ENCODE measurements at places on chromosomes 4 and X.
A peak's percentile ranks its signal among the peaks of the same experiment; 100 is the strongest.

- H3K4me1 ChIP-seq: peaks cover 10% of the 10 kb centered on the region
- DNase-seq: peak; percentile 58
- no peak overlapping the region for H3K4me3 ChIP-seq
- H3K27ac ChIP-seq: no peak overlapping the region
Measured at GRCh38 chr4:25925486-25926201, 11.6 kb downstream of the SMIM20 start.

DNA sequence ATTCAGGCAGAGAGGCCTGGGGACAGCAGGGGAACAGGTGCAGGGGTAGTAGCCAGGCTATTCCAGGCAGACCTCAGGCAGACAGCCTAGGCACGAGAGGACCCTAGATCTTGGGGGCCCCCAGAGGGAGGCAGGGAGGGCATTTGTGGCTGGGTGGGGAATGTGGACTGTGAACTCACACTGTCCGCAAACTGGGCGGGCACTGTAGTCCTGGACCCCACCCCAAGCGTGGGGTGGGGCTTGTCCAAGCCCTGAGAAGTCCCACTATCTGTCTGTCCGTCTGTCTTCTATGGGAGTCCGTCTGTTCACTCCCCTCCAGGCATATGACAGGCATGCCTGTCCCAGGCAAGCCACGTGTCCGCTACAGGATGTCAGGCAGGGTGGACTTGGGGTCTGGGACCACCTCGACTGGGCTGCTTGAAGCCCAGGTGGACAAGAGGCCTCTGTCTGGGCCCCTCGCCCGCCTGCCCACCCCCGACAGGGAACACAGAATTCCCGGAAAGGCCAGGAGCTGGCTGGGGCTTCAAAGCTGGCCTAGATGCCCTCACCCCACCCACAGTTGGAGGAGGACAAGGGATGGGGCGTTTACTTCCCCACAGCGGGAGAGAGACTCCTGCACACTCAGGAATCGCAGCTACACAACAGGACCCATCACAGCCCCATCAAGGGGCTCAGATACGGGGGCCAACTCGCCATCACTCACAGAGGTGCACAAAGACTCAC is at the start of gene SLC38A5:
Gene SLC38A5, minus strand, starts transcription at position 151 of the 723 bp plus-strand sequence. CDS start 2,336 bp downstream, outside the sequence.
- no peaks in the 10 kb centered on the region for H3K27me3 ChIP-seq
- no peak for DNase-seq
- no peaks in the 10 kb centered on the region for H3K4me1 ChIP-seq

GRCh38 chr4:186698525-186698924 is 25.1 kb downstream of the FAT1 start:
- no peak overlapping the region for H3K4me3 ChIP-seq
- H3K36me3 ChIP-seq: no peaks in the 10 kb centered on the region
- H3K27me3 ChIP-seq: no peaks in the 10 kb centered on the region
- no peak for DNase-seq
- H3K4me1 ChIP-seq: peaks cover 6% of the 10 kb centered on the region

DNA sequence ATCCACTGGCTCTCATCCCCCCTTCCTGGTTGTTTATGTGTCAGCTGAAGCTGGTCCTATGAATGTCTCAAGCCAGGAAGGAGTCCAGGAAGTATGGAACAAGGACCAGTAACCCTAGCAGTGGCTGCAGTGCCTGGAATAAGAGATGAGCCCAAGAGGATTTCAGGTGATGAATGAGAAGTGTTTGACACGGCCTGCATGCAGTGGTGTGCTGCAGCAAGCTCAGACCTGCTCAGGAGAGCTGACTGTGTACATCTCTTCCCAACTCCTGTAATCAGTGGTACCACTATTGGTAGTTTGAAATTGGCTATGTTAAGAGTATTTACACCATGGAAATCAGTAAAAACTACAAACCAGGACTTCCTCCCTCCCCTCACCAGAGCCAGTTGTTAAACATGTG is 88.0 kb downstream of the IQCM start:
- no peaks in the 10 kb centered on the region for H3K27me3 ChIP-seq
- no peak overlapping the region for H3K4me3 ChIP-seq
- DNase-seq: no peak

- H3K4me3 ChIP-seq: no peak overlapping the region
- H3K27ac ChIP-seq: peak overlapping the region; percentile 56
Measured at GRCh38 chrX:119685225-119686066, 7.5 kb downstream of the SEPTIN6 start.

DNA sequence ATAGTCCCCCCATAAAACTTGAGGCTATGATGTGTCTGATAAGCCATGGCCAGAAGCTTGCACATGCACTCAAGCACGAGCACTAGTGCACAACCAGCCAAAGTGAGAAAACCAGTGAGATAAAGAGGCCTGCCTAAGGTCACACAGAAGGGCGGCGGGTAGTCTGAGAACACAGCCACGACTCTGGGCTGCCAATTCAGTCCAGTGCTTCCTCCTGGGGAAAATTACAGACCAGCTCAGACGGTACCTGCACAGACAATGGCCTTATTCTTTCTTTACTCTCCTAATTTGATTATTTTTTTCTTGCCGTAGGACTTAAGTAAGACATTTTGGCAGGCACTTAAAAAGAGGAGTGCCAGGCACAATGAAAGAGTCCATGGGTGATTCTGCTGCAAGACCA is 533.2 kb upstream of the FAT1 start:
- H3K27me3 ChIP-seq: no peaks in the 10 kb centered on the region
- no peak overlapping the region for H3K4me3 ChIP-seq
- no peaks in the 10 kb centered on the region for H3K36me3 ChIP-seq
- no peak overlapping the region for H3K27ac ChIP-seq
- no peaks in the 10 kb centered on the region for H3K4me1 ChIP-seq

DNA sequence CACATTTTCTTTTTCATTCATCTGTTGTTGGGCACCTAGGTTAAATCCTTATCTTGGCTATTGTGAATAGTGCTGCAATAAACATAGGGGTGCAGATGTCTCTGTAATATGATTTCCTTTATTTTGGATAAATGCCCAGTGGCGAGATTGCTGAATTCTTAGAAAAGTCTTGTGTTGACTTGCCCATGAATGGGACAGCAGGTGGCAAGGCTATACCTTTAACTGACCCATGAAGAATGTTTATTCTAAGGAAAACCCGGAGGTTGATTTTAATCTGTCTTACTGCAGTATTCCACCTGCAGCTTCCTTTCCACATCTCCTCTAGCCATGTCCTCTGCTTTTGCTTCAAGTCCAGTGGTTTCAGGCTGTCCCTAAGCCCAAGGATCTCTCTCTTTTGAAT is 220.6 kb downstream of the SNCA start:
- H3K36me3 ChIP-seq: no peaks in the 10 kb centered on the region
- H3K4me3 ChIP-seq: no peak overlapping the region
- no peak overlapping the region for H3K27ac ChIP-seq
- no peaks in the 10 kb centered on the region for H3K27me3 ChIP-seq
- no peaks in the 10 kb centered on the region for H3K4me1 ChIP-seq

DNA sequence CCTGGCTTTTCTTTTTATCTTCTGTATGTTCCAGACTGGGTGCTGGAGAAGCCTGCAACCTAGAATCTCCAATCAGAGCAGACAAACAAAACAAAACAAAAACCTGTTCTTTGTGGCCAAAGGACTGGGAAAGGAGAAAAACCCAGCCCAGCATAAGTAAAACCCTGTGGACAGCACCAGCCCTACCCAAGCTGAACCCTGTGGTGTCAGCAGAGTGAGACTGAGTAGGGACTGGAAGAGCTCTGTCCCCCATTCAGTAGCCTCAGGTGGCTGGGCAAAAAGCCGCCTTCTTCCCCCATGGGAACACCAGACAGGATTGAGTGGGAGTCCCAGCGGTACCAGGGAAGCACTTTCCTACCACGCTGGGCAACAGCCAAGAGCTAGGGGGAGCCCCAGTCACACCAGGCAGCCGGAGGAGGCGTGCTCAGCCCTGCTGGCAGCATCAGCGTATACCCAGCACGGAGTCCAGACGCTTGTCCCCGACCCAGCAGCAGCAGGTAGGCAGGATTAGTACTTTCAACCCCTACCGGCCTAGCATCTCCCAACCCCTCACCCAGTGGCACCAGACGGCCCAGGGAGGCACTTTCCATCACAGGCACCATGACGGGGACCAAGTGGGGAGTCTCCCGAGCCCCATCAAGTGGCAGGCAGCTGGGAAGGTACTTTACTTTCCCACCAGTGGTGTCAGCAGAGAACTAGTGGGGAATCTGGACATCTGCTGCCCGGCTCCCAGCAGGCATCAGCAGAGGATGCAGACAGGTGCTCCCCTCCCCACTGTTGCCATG is 8.6 kb upstream of the JADE3 start:
- no peaks in the 10 kb centered on the region for H3K4me1 ChIP-seq
- H3K27me3 ChIP-seq: peaks cover 13% of the 10 kb centered on the region
- DNase-seq: peak; percentile 85
- H3K27ac ChIP-seq: no peak overlapping the region
- no peaks in the 10 kb centered on the region for H3K36me3 ChIP-seq
- no peak overlapping the region for H3K4me3 ChIP-seq

GRCh38 chr4:8328456-8328855 is 58.9 kb downstream of the HTRA3 start:
- no peak overlapping the region for H3K4me3 ChIP-seq
- H3K27ac ChIP-seq: no peak overlapping the region
- no peak for DNase-seq
- H3K27me3 ChIP-seq: no peaks in the 10 kb centered on the region

DNA sequence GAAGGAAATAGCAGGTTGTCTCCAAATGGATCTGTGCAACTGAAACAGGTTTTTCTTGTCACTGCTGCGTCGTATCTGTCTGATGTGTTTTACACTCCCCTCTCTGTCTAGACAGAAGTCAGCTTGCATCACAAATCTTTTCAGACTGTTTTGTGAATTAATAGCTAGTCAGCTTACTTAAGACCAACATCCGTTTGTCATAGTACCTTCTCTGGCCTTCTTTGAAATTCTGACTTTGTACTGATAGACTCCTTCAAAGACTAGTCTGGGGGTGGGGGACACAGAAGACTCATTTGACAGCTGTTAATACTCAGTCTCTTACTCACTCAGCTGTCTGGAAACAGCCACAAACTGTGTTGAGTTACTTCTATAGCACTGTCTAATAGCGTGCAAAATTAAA is 197.8 kb downstream of the PALLD start:
- no peaks in the 10 kb centered on the region for H3K36me3 ChIP-seq
- H3K4me1 ChIP-seq: peaks cover 25% of the 10 kb centered on the region
- no peak overlapping the region for H3K4me3 ChIP-seq
- peak overlapping the region; percentile 2 for H3K27ac ChIP-seq

Measured in lung (tissue), 17 donors.